MCF 10A (cell line): ENCODE measurements at places on chromosomes 16 and 17.

DNA sequence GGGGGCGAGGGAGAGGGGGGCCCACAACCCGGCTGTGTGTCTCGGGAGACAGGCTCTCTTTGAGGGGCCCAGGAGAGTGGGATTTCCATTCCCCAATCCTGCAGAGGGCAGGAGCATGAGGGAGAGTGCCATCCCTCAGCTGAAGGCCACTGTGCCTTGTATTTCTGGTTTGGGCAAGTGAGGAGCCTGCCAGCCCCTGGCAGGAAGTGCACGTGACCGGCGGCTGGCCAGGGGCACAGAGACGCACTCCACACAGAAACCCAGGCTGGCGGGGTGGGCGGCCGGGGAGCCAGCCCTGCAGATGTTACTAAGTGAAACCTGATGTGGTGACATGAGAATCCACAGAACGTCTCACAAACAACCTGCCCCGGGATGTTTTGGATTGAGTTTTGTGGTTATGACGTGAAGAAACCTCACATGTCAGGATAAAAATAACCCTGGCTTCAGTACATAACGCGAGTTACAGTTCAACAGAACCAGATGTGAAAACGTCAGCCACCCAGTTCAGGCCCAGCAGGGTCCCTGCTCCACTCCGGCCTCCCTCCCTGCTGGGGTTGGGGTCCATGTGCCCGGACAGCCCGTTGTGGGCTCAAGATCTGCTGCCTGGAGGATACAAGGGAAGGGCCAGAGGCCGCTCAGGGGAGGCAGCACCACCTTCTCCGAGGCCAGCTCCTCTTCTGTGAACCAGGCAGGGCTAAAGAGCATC is 51.7 kb upstream of the MTSS2 start:
- no peak overlapping the region for H3K27ac ChIP-seq
- peaks cover 13% of the 10 kb centered on the region for H3K36me3 ChIP-seq
- H3K4me1 ChIP-seq: no peaks in the 10 kb centered on the region
- no peak for DNase-seq
- no peaks in the 10 kb centered on the region for H3K27me3 ChIP-seq
- no peak overlapping the region for H3K4me3 ChIP-seq

DNA sequence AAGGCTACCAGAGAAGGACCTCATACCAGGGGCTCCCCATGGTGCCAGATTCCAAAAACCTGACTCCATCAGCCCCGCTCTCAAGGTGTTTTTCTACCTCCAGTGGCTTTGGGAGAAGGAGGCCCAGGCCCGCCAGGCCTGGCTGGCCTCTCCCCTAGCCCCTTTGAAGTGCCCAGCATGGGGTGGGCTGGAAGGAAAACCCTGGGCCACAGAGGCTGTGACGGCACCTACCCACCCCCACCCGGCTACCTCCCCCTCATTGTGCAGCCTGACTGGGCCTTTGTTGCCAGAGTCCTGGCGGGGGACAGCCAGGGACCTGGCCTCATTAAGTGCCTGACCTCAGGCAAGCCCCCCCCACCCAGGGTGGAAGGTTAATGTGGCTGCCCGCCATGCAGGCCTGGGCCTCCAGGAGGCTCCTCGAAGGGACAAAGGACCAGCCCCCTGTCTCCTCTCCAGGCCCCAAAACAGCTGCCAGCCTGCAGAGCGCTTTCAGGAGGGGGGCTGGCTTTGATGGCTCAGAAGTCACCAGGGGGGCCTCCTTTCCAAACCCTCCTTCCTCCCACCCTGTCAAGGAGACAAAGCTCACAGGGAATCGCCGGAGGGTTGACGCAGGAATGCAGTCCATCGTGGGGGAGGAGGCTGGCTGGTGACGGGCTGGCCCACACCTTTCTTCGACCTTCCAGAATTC is 159.4 kb downstream of the ZNF423 start:
- H3K27me3 ChIP-seq: peaks cover 52% of the 10 kb centered on the region
- H3K36me3 ChIP-seq: no peaks in the 10 kb centered on the region
- H3K4me3 ChIP-seq: no peak overlapping the region
- no peak overlapping the region for H3K27ac ChIP-seq
- DNase-seq: no peak

- DNase-seq: peak; percentile 74
- H3K4me3 ChIP-seq: peak overlapping the region; percentile 71
- H3K27ac ChIP-seq: peak overlapping the region; percentile 35
- H3K36me3 ChIP-seq: peaks cover 27% of the 10 kb centered on the region
- peaks cover 5% of the 10 kb centered on the region for H3K4me1 ChIP-seq
Observed at GRCh38 chr16:1378804-1379303, 27.1 kb downstream of the GNPTG start.

- peak; percentile 54 for DNase-seq
- no peaks in the 10 kb centered on the region for H3K36me3 ChIP-seq
- no peak overlapping the region for H3K4me3 ChIP-seq
- H3K27me3 ChIP-seq: no peaks in the 10 kb centered on the region
- peaks cover 13% of the 10 kb centered on the region for H3K4me1 ChIP-seq
Observed at GRCh38 chr17:66522591-66523272, 220.3 kb downstream of the PRKCA start.

DNA sequence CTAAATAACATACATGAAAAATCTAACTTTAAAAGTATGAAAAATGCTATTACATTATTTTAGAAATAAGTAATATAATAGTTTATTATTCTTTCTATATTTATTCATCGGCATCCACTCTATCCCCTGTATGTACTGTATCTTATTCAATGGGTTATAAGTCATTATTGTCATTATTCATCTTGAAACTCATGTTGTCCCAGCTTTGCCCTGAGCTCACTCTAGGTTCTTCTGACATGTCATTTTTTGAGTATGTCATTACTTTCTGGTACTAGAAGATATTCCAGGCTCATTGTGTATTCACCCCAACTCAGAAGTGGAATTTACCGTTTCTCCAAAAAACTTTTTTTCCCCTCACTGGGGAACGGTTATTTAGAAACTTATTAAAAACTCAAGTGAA is 53.0 kb upstream of the MNT start:
- no peaks in the 10 kb centered on the region for H3K27me3 ChIP-seq
- no peak for DNase-seq
- H3K27ac ChIP-seq: no peak overlapping the region
- H3K36me3 ChIP-seq: peaks cover 21% of the 10 kb centered on the region
- no peaks in the 10 kb centered on the region for H3K4me1 ChIP-seq

DNA sequence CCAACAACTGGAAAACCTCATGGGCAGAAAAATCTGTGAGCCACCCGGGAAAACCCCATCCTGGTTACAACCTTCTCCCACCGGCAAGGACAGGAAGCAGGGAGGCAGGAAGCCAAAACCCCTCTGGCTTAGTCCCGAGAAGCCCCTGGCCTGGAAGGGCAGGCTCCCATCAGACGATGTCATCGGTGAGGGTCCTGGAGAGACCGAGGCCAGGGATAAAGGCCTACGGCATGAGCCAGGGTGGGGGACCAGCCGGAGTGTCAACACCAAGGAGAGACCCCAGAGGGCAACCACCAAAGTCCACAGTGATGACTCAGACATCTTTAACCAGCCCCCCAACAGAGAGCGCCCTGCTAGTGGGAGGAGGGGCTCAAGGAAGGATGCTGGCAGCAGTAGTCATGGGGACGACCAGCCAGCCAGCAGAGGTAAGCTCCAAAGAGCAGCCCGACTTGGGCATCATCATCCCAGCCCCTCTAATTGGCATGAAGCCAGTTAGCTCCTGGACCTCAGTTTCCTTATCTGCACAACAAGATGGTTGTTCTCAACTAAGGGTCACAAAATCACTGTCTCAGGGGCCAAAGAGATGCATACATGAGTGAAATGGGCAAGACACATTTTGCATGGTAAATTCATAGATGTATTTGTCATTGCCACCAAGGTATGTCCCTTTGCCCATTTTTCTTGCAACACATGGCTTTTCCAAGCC is 190.7 kb downstream of the KATNIP start:
- no peaks in the 10 kb centered on the region for H3K27me3 ChIP-seq
- DNase-seq: no peak
- no peak overlapping the region for H3K27ac ChIP-seq
- H3K4me1 ChIP-seq: no peaks in the 10 kb centered on the region
- H3K36me3 ChIP-seq: peaks cover 19% of the 10 kb centered on the region
- no peak overlapping the region for H3K4me3 ChIP-seq

- H3K27ac ChIP-seq: no peak overlapping the region
- H3K4me1 ChIP-seq: peaks cover 14% of the 10 kb centered on the region
- no peak overlapping the region for H3K4me3 ChIP-seq
- no peaks in the 10 kb centered on the region for H3K27me3 ChIP-seq
Observed at GRCh38 chr17:40936437-40936971, 942 bp downstream of the KRT23 start.
